Uterus (tissue), 4 donors: ENCODE measurements at places on chromosomes 2 and 18. TPM values are rescaled to one million over a fixed set of nuclear protein-coding genes. Genes with fewer than 3 reads are reported as not detected.

DNA sequence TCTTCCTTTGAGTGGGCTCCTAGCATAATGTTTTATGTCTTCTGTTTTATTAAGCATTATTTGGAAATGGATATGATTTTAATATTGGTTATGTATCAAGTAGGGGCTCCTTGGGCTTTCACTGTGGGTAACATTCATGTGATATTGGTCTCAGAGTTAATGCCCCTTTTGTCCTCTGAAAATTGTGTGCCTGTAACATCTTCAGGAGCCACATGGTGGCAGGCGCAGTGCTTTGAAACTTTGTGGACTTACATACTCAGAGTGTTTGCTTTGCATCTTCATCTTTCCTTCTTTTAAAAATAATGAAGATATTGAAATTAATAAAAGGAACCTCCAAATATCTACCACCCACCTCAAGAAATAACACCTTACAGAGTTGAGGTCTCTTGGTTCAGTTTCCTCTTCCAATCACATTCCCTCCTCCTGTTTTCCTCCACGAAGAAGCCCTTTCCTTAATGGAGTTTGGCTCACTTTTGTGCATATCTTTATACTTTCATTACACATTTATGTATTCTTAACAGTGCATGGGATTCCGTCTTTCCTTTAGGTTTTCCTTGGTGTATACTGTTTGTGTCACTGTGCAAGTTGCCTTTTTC lies 73.5 kb downstream of the LIMS1 start:
- H3K27ac ChIP-seq = no peak overlapping the region
- H3K4me1 ChIP-seq = no peaks in the 10 kb centered on the region
- H3K4me3 ChIP-seq = no peak overlapping the region
- H3K27me3 ChIP-seq = no peaks in the 10 kb centered on the region
- DNase-seq = no peak

Gene EPB41L3
- 75.4 TPM for total RNA-seq

- no peak for DNase-seq
- H3K4me1 ChIP-seq = no peaks in the 10 kb centered on the region
- H3K27me3 ChIP-seq = no peaks in the 10 kb centered on the region
- H3K27ac ChIP-seq = no peak overlapping the region
- H3K36me3 ChIP-seq = no peaks in the 10 kb centered on the region
Measured at GRCh38 chr2:145302886-145303285, 783.0 kb upstream of the ZEB2 start.

- no peak overlapping the region for H3K27ac ChIP-seq
Measured at GRCh38 chr2:68951899-68952298, 794 bp downstream of the GKN2 start.

DNA sequence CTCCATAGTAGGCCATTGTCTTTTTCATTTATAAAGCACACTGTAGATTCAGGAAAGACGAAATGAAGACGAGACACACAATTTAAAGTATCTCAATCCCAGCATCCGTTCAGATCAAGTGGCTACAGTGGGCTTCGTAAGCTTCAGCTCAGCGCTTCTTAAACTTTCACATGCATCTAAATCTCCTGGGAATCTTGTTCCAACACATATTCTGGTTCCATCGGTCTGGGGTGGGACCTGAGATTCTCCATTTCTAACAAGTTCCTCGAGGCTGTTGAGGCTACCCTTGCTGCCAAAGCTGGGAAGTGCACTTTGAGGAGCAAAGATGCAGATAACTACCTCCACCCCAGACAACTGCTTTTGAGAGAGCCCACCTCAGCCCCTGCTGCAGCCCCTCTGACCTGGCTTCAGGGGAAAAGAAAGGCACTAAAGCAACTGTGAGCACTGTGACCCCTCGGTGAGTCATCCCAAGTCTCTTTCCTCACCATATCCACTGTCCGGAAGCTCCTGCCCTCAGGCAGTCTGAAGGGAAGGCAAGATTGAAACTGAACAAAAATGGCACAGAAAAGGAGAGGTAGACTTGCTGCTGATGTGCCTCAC lies 201.1 kb upstream of the FBXO11 start:
- no peaks in the 10 kb centered on the region for H3K27me3 ChIP-seq
- H3K27ac ChIP-seq = peak overlapping the region; percentile 43
- peaks cover 3% of the 10 kb centered on the region for H3K4me1 ChIP-seq
- no peak for DNase-seq

Gene RAB6C
- total RNA-seq = 0.21 TPM

Gene REG1B
- not detected for total RNA-seq

DNA sequence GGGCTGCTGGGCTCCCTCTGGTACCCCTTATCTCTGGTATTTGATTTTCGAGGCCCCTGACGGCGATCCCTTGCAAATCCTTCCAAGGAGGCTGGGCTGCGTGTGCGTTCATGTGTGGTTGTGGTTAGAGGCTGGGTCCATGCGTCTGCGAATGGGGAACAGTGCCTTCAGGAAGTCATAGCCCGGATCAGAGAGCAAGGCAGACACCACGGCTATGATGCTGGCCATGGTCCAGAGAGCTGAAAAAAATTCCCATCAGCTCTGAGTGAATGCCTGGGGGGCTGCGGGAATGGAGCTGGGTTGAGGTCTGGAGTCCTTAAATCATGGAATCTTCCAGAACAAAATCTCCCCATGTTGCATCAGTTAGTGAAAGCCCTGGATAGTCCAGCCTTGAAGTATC lies 145.5 kb downstream of the ACKR3 start:
- no peak overlapping the region for H3K4me3 ChIP-seq
- H3K4me1 ChIP-seq = no peaks in the 10 kb centered on the region
- H3K27ac ChIP-seq = no peak overlapping the region

DNA sequence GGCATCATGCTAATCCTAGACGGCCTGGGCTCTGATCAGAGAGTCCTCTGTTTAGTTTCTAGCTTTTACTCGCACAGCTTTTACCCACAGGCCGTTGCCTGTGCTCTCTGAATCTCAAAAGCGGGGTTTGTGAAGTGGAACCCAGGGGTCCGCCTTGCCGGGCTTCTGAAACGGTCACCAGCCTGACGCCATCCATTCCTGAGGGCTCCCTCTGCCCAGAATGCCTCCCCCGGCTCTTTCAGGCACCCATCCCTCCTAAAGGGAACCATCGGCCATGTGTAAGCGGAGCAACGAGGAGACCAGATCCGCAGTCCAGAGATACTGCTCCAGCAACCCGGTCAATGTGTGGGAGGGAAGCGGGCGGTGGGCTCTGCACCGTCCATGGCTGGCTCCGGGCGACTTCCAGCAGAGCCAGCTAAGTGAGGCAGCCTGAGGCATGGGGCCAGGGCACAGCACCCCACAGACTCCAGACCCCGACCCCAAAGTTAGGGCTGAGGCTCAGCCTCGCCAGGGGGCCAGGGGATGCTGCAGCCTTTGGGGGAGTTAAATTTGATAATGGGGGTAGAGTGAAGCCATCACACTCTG lies 28.8 kb downstream of the SALL3 start:
- H3K36me3 ChIP-seq = no peaks in the 10 kb centered on the region
- H3K4me3 ChIP-seq = no peak overlapping the region
- no peaks in the 10 kb centered on the region for H3K27me3 ChIP-seq
- no peak for DNase-seq

DNA sequence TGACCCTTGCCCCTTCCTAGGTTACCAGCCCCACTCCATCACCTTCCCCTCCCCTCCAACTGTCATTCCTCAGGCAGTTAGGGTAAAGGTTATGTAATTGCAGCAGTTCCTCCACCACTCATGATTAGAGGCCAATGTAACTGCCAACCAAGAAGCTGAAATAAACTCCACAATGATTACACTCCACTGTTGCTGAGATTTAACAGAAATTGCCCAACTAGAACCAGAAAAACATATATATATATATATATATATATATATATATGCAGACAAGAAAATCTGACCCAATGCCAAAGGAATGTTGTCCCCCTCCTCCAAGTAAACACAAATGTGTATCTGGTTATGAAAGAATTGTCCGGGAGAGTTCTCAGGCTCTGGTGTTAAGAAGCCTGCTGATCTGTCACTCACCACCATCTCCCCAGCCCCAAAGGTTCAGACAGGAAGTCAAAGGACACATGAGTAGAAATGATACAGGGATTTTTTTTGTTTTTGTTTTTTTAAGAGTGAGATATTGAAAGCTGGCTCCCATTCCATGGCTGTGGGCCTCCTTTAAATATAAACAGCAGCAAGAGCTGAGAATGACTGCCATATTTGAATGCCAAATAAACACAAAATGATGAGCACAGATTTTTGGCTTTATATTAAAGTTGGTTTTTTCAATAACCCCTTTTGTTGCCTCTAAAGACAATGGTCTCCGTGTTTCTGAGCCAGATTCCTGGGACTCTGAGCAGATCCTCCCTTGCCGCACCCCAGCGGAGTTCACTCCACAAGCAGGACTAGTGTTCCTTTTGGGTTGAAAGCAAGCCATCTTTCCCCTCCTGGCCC lies 127.2 kb upstream of the MAPRE2 start:
- DNase-seq = no peak
- H3K36me3 ChIP-seq = no peaks in the 10 kb centered on the region
- no peaks in the 10 kb centered on the region for H3K4me1 ChIP-seq
- H3K4me3 ChIP-seq = no peak overlapping the region

DNA sequence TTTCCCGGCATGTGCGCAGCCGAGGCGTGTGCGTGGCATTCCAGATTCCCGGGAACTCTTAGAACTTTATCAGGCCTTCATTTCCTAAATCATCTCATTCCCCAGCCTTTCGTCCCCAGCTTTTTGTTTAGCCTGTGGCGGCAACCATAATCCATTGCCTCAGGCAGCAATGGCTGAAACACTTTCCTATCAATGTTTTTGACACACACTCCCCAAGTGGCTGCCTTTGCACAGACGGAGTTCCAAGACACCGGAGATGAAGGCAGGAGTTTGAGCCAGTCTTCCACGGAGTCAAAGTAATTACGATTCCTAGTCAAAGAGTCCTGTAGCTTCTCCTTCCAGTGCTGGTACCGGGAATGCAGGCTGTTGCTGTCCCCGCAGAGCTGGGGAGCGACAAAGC lies 64.8 kb downstream of the KCNG2 start:
- no peak overlapping the region for H3K4me3 ChIP-seq
- DNase-seq = no peak
- no peak overlapping the region for H3K27ac ChIP-seq
- no peaks in the 10 kb centered on the region for H3K4me1 ChIP-seq

Gene IL1R1
- total RNA-seq = 94.9 TPM

GRCh38 chr2:6024784-6025183 lies 332.6 kb downstream of the SOX11 start:
- H3K4me1 ChIP-seq = no peaks in the 10 kb centered on the region
- no peaks in the 10 kb centered on the region for H3K27me3 ChIP-seq
- DNase-seq = no peak
- no peaks in the 10 kb centered on the region for H3K36me3 ChIP-seq

DNA sequence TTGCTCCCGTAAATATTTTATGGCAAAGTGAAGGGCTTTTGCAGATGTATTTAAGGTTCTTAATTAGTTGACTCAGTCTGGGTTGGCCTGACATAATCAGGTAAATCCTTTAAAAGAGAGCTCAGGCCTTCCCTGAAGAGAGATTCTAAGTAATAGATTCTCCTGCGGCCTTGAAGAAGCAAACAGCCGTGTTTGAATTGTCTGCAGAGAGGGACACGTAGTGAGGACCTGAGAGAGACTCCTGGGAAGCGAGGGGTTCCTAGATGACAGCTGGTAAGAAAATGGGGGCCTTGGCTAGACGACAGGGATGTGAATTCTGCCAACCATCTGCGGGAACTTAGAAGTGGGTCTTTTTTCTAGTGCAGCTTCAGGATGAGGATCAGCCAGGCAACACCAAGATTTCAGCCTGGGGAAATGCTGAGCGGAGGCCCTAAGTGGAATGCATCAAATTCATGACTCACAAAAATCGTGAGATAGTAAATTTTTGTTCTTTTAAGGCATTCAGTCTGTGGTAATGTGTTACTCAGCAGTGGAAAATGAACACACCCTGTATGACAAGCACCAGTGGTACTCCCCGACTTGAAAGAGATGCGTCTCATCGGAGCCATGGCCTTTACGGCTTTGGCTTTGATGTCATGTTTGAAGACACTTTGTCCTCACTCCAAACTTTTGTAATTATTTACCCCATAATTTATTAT lies 62.1 kb upstream of the SMIM21 start:
- no peak overlapping the region for H3K4me3 ChIP-seq
- peak overlapping the region; percentile 38 for H3K27ac ChIP-seq
- no peaks in the 10 kb centered on the region for H3K36me3 ChIP-seq
- H3K27me3 ChIP-seq = no peaks in the 10 kb centered on the region
- peak; percentile 20 for DNase-seq

Gene NEB
- total RNA-seq = under 0.01 TPM

DNA sequence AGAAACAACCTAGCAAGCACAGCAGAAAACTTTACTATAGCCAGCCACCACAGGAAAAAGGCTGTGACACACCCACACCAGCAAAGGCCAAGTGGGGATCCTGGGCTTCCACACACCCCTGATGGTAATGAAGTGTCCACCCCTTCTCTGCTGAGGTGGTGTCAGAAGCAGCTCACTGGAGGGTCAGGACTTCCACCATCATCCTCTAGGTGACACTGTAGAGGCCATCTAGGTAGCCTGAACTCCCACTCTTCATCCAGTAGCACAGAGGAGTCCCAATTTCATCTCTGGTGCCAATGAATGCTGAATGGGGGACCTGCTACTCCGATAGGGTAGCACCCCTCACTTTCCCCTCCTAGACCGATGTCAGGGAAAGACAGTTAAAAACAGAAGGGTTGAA lies 1544.4 kb downstream of the LRP1B start:
- no peaks in the 10 kb centered on the region for H3K4me1 ChIP-seq
- H3K27ac ChIP-seq = no peak overlapping the region
- no peaks in the 10 kb centered on the region for H3K36me3 ChIP-seq
- H3K27me3 ChIP-seq = no peaks in the 10 kb centered on the region
- no peak overlapping the region for H3K4me3 ChIP-seq

Gene TMEM37
- total RNA-seq = 1.2 TPM

DNA sequence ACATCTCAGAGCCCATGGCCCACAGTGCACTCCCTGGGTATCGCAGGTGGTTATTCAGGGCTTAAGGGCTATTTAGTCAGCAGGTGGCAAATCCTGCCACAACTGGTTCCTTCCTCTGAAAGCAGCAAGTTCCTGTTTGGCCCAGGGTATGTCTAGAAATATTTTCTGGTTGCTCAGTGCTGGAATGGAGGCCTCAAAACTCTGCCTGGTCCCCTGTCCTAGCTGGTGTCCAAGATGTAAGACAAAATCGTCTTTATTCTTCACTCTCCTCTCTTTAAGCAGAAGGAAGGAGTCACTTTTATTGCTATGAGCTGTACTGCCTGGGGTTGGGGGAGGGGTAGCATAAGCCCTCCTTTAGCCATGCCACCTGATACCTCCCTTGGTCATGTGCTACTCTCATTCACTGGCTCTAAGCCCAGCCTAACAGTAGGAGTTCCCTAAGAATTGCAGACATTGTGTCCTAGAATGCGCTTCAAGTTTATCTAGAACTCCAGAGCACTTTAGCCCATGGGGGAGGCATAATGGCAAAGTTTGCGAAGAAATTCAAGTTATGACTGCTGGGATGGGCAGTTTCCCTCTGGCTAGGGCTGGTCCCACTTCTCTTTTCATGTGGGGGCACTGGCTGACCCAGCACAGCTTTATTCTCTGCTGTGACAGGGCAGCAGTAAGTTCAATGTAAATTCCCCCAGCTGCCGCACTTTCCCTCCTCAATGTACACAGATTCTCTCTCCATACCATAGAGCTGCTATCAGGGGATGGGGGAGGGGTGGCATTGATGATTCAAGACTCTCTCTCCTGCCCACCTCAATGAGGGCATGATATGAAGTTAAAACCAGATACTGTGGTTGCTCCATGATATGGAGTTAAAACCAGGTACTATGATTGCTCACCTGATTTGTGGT lies 27.1 kb upstream of the CWC22 start:
- DNase-seq = no peak
- H3K27ac ChIP-seq = no peak overlapping the region
- H3K27me3 ChIP-seq = no peaks in the 10 kb centered on the region
- no peaks in the 10 kb centered on the region for H3K36me3 ChIP-seq
- no peaks in the 10 kb centered on the region for H3K4me1 ChIP-seq
- H3K4me3 ChIP-seq = no peak overlapping the region

- H3K4me1 ChIP-seq = peaks cover 3% of the 10 kb centered on the region
- peak overlapping the region; percentile 93 for H3K27ac ChIP-seq
- DNase-seq = peak; percentile 47
- H3K27me3 ChIP-seq = no peaks in the 10 kb centered on the region
- H3K36me3 ChIP-seq = no peaks in the 10 kb centered on the region
Measured at GRCh38 chr2:84971510-84972206, 697 bp downstream of the KCMF1 start.
